ENCODE measurements at places on chromosomes 1 and 21.

GRCh38 chr1:228391411-228392020 lies 15.1 kb downstream of the TRIM11 start:
- peaks cover 17% of the 10 kb centered on the region for H3K4me1 ChIP-seq
- peaks cover 31% of the 10 kb centered on the region for H3K36me3 ChIP-seq
- no peak overlapping the region for H3K4me3 ChIP-seq
- DNase-seq = no peak
- H3K27me3 ChIP-seq = no peaks in the 10 kb centered on the region

- peaks cover 3% of the 10 kb centered on the region for H3K27me3 ChIP-seq
- no peaks in the 10 kb centered on the region for H3K4me1 ChIP-seq
- no peak overlapping the region for H3K4me3 ChIP-seq
- no peaks in the 10 kb centered on the region for H3K36me3 ChIP-seq
These were observed 10.5 kb upstream of the ARF1 start for GRCh38 chr1:228071839-228072657.

- no peak overlapping the region for H3K4me3 ChIP-seq
- no peaks in the 10 kb centered on the region for H3K27me3 ChIP-seq
- H3K36me3 ChIP-seq = 0 out of 2 replicates have a peak, but pooled peaks cover 6% of the 10 kb centered on the region
- H3K27ac ChIP-seq = no peak overlapping the region
- H3K4me1 ChIP-seq = peaks cover 14% of the 10 kb centered on the region
These were observed 3.2 kb upstream of the GSTM2 start for GRCh38 chr1:109664671-109665070.

GRCh38 chr1:221573756-221574155 lies 168.1 kb downstream of the DUSP10 start:
- no peak for DNase-seq
- H3K27me3 ChIP-seq = no peaks in the 10 kb centered on the region
- no peak overlapping the region for H3K27ac ChIP-seq
- no peak overlapping the region for H3K4me3 ChIP-seq
- peaks cover 31% of the 10 kb centered on the region for H3K4me1 ChIP-seq

DNA sequence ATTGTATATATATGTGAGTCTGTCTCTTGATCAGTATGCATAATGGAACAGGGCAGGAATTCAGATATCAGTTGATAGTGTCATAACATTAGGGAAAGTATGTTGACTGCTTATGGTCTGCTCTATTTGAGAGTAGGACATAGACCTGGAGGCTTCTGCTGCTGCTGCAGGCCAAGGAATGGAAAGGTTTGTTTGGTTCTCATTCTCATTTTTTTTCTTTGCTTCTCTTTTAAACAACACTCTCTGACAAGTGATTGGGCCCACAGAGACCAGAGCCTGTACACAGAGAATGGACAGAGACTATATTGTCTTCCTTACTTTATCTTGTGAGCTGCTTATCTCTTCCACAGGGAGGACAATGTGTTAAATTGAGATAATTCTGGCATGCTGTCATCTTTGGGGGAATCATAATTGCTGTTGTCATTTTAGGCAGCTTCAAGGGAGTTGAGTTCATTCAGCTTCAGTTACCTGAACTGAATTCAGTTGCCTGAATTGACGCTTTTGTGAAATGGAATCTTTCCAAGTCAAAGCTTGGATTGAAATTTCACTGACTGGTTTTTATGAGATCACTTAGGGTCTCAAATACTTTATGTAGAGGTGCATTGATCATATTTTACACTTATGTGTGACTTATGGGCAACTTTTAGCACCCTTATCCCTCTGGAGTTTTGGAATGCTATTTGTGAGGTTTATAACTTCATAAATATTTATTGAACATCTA lies 16.9 kb downstream of the CAP1 start:
- no peak overlapping the region for H3K27ac ChIP-seq
- no peak overlapping the region for H3K4me3 ChIP-seq
- peaks cover 91% of the 10 kb centered on the region for H3K36me3 ChIP-seq

DNA sequence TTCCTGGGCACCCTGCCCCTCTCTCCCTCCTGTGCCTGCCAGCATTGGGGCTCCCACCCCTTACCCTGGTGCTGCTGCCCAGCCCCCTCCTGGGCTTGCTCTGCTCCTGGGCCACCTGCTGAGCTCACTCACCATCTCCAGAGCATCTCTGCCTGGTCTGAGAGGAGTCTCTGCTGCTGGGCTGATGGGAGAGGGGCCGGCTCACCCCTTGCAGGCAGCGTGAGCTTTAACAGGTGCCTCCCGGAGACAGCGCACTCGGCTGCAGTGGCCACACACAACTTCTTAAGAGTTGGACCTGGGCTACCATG lies 721.7 kb downstream of the MATN1 start:
- no peaks in the 10 kb centered on the region for H3K36me3 ChIP-seq
- no peak overlapping the region for H3K4me3 ChIP-seq
- DNase-seq = no peak
- H3K27me3 ChIP-seq = peaks cover 5% of the 10 kb centered on the region

DNA sequence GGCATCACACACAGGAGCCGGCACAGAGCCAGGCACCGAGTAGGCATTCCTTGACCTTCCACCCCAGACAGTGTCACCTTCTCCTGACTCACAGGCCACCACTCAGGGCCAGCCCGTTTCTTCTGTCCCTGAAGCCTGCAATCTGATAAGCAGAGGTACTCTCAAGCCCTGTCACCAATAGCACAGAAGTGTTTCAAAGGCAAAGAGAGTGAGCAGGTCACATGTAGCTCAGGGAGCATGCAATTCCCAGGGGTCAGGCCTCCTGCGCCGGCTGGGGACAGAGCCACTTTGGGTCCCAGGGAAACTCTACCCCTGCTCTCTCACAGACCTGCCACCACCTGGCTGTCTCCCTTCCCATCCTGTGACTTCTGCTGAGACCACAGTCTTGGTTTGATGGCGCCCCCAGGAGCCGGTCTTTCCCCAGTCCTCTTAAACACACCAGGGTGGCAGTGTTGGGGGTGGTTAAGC lies 13.2 kb downstream of the CAPN9 start:
- H3K4me1 ChIP-seq = no peaks in the 10 kb centered on the region
- DNase-seq = no peak
- H3K27me3 ChIP-seq = no peaks in the 10 kb centered on the region
- no peak overlapping the region for H3K27ac ChIP-seq
- H3K4me3 ChIP-seq = no peak overlapping the region

DNA sequence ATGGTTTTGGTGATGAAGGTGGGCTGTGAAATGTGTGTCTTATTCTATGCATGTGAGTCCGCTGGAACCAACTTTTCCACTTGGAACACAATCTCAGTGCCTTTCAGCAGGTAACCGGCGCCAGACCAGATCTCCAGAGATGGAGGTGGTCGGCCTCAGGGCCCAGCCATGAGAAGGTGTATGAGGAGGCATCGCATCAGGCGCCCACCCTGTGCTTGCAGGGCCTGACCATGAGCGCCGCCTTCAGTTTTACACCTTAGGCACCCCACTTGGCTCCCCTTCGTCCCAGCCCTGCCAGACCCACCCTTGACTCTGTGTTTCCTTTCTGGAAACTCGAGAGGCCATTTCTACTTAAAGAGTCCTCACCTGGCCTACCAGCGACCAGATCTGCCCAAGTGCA lies 48.6 kb upstream of the ATF3 start:
- H3K4me3 ChIP-seq = no peak overlapping the region
- no peaks in the 10 kb centered on the region for H3K27me3 ChIP-seq
- no peaks in the 10 kb centered on the region for H3K36me3 ChIP-seq
- peaks cover 29% of the 10 kb centered on the region for H3K4me1 ChIP-seq
- DNase-seq = no peak
- H3K27ac ChIP-seq = no peak overlapping the region

- no peaks in the 10 kb centered on the region for H3K36me3 ChIP-seq
- H3K4me3 ChIP-seq = no peak overlapping the region
- no peak overlapping the region for H3K27ac ChIP-seq
- H3K27me3 ChIP-seq = no peaks in the 10 kb centered on the region
- no peaks in the 10 kb centered on the region for H3K4me1 ChIP-seq
- no peak for DNase-seq
These were observed 122.2 kb downstream of the NFIA start for GRCh38 chr1:61204528-61204927.

- peaks cover 4% of the 10 kb centered on the region for H3K27me3 ChIP-seq
- H3K4me3 ChIP-seq = no peak overlapping the region
- no peak for DNase-seq
- no peaks in the 10 kb centered on the region for H3K36me3 ChIP-seq
These were observed 120.4 kb downstream of the SPATA46 start for GRCh38 chr1:162256287-162256686.

- peaks cover 20% of the 10 kb centered on the region for H3K27me3 ChIP-seq
- DNase-seq = no peak
- no peaks in the 10 kb centered on the region for H3K4me1 ChIP-seq
- H3K4me3 ChIP-seq = no peak overlapping the region
- no peak overlapping the region for H3K27ac ChIP-seq
These were observed 64.6 kb upstream of the CLDN14 start for GRCh38 chr21:36544545-36544944.

DNA sequence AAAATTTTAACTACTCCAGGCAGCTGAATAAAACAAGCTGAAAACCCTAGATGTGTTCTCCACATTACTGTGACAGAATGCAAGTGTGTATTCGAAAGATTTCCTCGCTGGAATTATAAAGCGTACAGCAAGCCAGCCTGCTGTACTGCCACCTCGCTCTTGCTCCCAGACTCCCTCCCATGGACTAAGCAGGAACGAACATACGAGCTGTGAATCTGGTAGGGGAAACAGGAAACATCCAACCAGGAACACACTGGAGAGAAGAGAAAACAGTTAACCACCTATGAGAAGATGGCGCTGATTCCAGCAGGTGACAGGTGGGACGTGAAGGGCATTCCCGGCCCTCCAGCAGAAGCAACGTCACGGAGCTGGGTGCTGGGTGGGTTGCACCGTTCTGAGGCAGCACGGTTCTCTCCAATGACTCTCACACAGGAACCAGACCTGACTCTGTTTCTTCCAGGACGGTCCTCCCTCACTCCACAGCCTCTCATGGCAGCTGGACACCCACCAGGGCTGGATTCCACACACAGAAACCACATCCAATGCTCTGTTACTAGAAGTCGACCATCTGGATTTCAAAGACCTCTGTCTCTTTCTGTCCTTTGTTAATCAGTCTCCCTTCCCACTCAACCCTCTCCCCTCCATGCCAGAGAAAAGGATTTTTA lies 219.2 kb downstream of the RERE start:
- peaks cover 21% of the 10 kb centered on the region for H3K4me1 ChIP-seq
- H3K4me3 ChIP-seq = no peak overlapping the region
- no peak overlapping the region for H3K27ac ChIP-seq
- DNase-seq = peak; percentile 36
- no peaks in the 10 kb centered on the region for H3K36me3 ChIP-seq
- no peaks in the 10 kb centered on the region for H3K27me3 ChIP-seq

DNA sequence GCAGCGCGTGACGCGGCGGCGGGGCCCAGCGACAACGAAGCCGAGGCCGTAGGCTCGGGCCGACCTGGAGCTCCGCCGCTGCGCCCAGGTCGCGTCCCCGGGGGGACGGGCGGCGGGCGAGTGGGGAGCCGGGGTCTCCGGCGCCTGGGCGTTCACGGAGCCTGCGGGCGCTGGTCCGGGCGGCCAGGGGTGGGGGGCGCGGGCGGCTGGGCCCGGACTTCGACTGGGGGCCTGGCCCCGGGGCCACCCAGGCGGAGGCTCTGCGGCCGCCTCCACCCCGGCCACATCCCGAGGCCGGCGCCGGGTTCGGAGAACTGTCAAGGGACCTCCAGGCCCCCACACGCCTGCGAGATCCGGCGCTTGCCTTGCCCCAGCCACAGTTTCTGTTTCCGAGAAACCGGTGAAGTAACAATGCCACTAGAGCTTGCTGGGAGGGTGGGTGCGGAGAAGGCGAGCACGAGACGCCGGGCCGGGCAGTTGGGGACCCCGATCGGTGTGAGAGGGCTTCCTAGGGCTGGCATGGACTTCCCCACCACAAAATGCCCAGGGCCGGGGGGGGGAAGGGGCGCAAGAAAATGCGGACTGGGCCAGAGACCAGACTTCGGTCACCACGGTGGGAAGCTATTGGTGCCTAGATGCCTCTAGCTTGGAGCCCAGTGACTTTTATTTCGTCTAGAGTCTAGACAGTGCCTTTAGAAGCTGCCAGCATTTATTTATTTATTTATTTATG lies 501 bp downstream of the FBXO6 start:
- no peak overlapping the region for H3K27ac ChIP-seq
- H3K4me3 ChIP-seq = peak overlapping the region; percentile 38
- peaks cover 5% of the 10 kb centered on the region for H3K4me1 ChIP-seq
- H3K36me3 ChIP-seq = no peaks in the 10 kb centered on the region
- 0 out of 2 replicates have a peak, but pooled peaks cover 2% of the 10 kb centered on the region for H3K27me3 ChIP-seq
- no peak for DNase-seq

- H3K4me1 ChIP-seq = peaks cover 28% of the 10 kb centered on the region
- H3K27ac ChIP-seq = no peak overlapping the region
- no peaks in the 10 kb centered on the region for H3K27me3 ChIP-seq
- DNase-seq = no peak
- peaks cover 35% of the 10 kb centered on the region for H3K36me3 ChIP-seq
These were observed 31.5 kb downstream of the TAF5L start for GRCh38 chr1:229594227-229595008.

DNA sequence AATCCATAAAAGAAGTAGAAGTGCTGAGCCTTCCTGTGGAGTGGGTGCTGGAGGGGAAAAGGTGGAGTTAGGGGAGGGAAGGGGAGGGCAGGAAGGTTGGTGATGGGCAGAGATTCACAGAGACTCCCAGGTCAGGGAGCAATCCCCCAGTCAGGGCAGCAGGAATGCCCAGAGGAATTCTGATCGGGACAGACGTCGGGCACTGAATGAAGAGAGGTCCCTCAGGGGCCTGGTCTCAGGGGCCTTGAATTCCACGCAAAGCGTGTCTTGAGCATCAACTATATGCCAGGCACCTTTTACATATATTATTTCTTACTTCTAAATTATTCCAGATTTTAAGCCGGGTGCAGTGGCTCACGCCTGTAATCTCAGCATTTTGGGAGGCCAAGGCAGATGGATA lies 7.2 kb upstream of the PADI1 start:
- H3K4me3 ChIP-seq = no peak overlapping the region
- no peaks in the 10 kb centered on the region for H3K36me3 ChIP-seq
- H3K4me1 ChIP-seq = peaks cover 11% of the 10 kb centered on the region
- no peak for DNase-seq
- H3K27me3 ChIP-seq = no peaks in the 10 kb centered on the region

GRCh38 chr1:59565611-59566410 lies 248.9 kb upstream of the HOOK1 start:
- peak overlapping the region; percentile 64 for H3K27ac ChIP-seq
- no peaks in the 10 kb centered on the region for H3K27me3 ChIP-seq
- DNase-seq = peak; percentile 95
- H3K4me1 ChIP-seq = peaks cover 22% of the 10 kb centered on the region

DNA sequence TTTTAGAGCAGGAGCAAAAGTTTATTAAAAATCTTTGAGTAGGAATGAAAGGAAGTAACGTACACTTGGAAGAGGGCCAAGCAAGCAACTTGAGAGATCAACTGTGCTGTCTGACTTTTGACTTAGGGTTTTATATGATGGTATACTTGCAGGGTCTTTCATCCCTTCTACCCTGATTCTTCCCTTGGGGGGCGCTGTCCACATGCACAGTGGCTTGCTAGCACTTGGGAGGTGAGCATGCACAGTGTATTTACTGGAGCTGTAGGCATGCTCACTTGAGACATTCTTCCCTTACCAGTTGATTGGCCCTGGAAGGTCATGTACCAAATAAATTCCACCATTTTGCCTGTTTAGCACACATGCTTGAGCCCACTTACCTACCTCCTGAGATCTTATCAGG lies 1001.3 kb upstream of the ADGRL2 start:
- no peaks in the 10 kb centered on the region for H3K27me3 ChIP-seq
- no peaks in the 10 kb centered on the region for H3K36me3 ChIP-seq
- H3K27ac ChIP-seq = no peak overlapping the region
- no peak overlapping the region for H3K4me3 ChIP-seq
- H3K4me1 ChIP-seq = no peaks in the 10 kb centered on the region
